ENCODE measurements at places on chromosomes 1 and 21.

DNA sequence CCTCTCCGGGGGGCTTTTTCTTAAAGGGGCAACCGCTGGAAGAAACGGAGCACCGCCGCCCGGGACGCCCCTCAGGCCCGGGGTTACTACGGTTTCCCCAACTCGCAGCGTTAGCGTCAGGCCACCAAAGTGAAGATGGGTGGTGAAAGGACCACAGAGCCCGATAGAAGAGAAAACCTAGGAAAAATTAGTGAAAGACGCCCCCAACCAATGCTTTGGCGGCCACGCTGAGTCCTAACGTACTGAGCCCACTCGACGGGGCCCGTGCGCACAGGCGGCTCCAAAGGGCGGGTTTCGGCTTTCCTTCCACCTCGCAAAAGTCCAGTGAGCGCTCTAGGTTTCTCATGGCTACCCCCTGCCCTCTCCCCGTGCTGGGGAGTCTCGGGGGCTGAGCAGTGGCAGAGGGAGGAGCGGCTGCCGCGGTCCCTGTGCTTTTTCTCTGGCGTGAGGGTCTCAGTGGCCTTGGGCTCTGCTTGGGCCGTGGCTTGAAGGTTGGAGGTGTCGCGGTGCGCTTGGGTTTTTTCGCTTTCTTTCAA is 12.2 kb upstream of the SPEN start:
- DNase-seq, result peak; percentile 64

- DNase-seq, result no peak
Measured at GRCh38 chr1:118210051-118210722, 25.2 kb upstream of the SPAG17 start.

GRCh38 chr1:216314379-216315095 is 108.7 kb downstream of the USH2A start:
- no peak for DNase-seq

DNA sequence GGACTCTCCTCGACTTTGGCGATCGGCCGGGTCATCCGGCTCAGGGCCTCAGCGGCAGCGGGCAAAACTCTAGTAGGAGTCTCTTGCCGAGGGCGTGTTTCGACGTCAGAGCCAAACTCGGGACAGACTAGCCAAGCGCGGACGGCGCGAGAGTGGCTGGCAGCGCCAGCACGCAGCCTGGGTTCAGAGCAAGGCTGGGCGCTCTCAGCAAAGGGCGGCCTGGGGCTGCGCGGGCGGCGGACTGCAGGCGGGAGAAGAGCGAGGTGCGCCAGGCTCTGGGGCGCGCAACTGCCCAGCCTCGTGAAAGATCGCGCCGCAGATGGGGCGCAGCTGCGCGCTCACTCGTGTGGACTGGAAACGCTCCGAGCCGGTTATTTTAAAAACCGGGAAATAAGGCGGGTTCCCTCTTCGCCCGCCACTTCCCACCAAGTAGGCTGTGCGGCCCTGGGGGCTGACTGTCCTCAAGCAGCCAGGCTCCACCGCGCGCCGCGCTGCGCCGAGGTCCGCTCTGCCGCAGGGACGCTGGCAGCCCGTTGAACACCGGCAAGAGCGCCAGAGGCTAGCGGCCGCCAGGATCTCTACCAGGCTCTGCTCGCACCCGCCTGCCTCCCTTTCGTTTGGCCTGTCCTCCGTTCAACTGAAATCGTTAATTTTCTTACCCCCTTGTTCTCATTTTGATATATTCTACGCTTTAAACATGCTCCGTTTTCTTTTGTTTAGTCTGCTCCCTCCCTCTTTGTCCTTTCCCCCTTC is 2.4 kb downstream of the ALX3 start:
- no peak for DNase-seq

DNA sequence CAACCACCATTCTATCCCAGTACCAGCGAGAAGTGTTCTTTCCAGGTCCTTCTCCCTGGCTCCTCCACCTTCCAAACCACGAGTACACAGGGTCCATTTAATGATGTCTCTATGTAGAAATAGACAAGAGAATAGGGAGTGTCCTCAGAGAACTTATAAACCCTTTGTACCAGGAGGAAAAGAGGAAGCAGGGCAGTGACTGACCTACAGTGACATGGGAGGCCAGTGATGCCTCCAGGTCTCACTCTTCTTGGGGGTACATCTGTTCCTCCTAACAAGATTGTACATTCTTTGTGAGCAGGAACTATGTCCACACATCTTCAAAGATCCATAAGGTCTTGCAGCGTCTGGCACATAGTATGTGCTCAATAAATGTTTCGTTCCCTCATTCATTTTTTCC is 18.7 kb upstream of the FMOD start:
- DNase-seq, result no peak

DNA sequence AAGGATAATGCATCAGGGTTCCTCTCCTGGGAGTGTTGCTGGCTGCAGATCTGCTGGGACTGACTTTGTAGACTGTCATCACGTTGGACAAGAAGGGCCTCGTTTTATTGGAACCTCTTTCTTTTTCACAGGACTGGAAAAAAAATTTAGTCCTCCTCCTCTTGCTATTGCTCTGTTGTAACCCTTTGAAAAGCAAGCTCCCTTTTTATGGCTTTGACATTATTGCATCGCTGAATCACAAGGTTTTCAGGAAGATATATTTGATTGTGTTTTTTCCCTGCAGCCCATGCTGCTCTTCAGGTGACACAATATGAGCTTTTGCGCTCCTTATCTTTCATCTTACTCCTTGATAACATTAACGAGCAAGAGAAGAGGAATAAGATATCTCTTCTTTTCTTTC is 290.9 kb downstream of the CAMTA1 start:
- no peak for DNase-seq

DNA sequence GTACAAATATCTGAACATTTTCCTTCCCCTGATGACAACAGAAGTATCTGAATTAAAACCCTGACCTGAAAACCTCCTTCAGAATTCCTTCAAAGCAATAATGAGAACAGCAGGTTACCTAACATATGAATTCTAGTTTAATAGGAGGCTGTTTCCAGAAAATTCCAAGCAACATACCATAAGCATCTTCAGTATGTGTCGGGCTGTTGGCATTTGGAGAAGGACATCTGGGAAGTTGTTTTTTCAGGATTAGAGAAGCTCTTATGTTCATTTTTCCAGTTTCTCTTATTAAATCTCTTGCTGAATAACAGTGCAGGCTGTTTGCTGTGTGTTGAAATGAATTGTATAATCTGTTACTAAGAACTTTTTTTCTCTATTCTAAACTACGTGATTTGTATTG is 101.5 kb downstream of the PLA2G4A start:
- DNase-seq, result no peak

DNA sequence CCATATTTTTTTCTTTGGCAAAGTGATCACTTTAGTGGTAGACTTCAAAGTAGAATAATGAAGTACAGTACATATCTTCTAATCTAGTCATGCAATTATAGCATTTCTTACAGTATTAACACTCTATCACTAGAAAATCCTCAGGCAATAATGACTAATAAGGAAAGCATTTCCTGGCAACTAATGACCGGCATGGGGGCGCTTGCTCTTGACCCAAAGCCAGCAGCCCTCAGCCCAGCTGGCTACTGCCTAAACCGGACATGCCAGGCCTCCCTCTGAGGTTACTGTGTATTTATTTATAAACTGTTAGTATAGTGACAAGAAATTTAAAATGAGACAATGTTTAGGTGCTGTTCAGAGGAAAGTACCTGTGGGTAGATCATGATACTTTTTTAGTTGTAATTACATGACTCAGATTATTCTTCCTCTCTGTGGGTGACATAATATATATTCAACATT is 633.8 kb downstream of the PTPRC start:
- no peak for DNase-seq

DNA sequence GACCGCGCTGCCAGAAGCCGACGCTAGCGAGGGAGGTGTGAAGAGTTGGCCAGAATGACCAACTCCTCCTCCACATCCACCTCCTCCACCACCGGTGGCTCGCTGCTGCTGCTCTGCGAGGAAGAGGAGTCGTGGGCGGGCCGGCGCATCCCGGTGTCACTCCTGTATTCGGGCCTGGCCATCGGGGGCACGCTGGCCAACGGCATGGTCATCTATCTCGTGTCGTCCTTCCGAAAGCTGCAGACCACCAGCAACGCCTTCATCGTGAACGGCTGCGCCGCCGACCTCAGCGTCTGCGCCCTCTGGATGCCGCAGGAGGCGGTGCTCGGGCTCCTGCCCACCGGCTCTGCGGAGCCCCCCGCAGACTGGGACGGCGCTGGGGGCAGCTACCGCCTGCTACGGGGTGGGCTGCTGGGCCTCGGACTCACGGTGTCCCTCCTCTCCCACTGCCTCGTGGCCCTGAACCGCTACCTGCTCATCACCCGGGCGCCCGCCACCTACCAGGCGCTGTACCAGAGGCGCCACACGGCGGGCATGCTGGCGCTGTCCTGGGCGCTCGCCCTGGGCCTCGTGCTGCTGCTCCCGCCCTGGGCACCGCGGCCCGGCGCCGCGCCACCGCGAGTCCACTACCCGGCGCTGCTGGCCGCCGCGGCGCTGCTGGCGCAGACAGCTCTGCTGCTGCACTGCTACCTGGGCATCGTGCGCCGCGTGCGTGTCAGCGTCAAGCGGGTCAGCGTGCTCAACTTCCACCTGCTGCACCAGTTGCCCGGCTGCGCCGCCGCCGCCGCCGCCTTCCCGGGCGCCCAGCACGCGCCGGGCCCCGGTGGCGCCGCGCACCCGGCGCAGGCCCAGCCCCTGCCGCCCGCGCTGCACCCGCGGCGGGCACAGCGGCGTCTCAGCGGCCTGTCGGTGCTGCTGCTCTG is 1.2 kb downstream of the GPR88 start:
- DNase-seq, result peak; percentile 18

- DNase-seq, result no peak
Measured at GRCh38 chr1:232650418-232650817, 20.5 kb upstream of the SIPA1L2 start.

DNA sequence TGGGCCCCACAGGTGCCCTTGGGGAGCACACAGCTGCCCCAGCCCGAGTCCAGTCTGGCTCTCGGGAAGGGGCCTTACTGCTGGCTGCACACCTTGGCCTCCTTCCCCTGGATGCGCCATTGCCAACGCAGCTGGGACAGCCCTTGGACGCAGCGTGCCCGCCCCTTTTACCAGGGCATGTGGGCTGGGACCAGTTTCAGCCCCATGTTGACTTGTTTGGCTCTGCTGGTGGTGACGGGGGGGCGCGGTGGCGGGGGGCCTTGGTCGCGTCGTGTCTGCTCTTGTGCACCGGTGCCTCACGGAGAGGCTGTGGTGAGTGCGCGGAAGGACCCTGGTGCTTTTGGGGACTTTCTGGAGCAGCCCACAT is 19.6 kb downstream of the SKI start:
- DNase-seq, result no peak

DNA sequence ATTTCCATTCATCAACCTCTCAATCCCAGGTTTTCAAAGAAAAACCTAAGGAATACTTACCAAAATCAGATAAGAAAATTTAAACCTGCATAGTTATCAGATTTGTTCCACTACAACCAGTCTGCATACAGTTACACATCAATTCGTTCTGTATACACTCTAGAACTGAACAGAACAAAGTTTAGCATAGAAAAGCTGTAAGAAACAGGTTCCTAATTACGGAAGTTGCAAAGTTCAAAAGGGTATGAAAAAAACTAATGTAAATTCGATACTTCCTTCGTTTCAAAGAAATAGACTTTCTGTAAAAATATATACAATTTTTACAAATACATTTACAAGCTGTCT is 3.1 kb downstream of the MCL1 start:
- no peak for DNase-seq

DNA sequence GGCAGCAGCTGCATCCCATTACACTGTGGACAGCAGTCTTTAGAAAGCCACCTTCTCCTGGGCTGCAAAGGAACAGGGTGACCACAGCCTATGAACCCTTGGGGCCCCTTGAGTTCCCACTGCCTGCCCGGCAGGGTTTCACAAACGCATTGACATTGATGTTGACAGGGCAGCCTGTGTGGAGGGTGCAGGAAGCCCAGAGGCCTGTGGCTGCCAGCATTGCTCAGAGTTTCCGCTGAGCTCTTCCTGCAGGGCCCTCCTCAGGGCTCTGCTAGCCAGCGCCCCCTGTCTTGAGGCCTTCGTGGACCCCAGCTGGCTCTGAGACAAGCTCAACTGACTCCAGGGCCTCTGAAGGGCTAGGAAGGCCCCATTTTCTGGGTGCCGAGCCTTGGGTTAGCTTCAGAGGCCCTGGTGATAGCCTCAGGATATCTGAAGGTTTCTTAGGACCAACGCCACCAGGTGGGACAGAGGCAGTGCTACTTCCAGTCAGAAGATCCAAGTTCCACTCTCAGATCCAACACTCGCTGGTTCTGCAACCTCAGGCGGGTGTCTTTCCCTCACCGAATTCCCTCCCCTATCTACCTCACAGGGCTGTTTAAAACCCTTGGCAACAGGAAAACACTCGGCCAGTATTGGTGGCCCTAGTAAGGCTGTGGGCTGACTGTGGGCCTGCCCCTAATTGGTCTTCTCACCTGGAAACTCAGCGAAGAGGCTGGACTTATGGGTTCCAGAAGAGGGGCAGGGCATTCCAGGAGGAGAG is 27.2 kb upstream of the EPS8L3 start:
- DNase-seq, result peak; percentile 56

DNA sequence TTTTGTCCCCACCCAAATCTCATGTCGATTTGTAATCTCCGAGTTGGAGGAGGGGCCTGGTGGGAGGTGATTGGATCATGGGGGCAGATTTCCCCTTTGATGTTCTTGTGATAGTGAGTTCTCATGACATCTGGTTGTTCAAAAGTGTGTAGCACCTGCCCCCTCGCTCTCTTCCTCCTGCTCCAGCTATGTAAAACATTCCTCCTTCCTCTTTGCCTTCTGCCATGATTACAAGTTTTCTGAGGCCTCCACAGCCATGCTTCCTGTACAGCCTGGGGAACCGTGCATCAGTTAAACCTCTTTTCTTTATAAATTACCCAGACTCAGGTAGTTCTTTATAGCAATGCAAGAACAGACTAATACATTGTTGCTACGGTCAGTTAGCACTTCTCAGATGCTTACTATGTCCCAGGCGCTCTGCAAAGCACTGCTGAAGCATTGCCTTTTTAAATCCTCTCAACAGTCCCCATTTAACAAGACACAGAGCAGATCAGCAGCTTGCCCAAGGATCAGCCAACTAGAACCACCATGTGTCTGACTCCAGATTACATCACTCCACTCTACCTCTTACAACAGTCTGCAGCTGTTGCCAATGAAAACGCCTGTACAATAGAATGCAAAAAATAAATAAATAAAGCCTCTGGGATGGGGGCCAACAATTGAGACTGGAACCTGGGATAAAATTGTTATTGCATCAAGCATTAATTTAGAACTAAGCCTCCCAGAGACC is 52.4 kb upstream of the USP1 start:
- DNase-seq, result no peak

DNA sequence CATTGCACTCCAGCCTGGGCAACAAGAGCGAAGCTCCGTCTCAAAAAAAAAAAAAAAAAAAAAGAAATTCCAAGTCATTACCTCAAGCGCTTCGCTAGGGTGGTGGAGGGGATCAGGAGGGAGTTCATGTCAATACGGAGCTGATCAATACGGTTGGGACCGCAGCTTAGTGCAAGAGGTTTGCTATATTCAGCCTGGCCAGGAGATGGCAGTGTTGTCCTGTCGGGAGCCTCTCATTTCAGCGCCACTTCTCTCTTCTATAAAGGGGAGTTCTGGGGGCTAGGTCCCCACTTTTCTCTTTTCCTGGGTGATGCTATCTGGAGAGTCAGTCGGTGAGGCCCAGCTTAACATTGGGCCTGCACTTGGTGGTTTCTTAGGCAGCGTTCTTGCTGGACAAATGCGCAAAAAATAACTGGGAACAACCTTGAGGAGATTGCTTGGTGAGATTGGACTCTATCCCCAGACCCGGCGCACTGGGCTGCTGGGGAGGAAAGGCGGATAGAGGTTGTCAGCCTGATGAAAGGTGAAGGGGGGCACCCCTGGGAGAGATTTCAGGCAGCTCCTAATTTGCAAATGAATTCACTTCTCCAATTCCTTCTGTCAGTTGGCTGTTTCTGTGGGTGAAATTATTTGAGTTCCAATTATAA is 40.4 kb downstream of the KIAA0040 start:
- no peak for DNase-seq

GRCh38 chr1:31796707-31797106 is 19.1 kb downstream of the SPOCD1 start:
- DNase-seq, result no peak

Measured in left colon (tissue), 2 donors.